ENCODE measurements at places on chromosomes 5 and 9.

- no peak for DNase-seq
These were observed 253.5 kb upstream of the HAPLN1 start for GRCh38 chr5:83973925-83974815.

GRCh38 chr5:171951218-171951617 lies 55.2 kb downstream of the FBXW11 start:
- no peak for DNase-seq

GRCh38 chr5:35859101-35859661 lies 2.5 kb downstream of the IL7R start:
- DNase-seq = no peak

- DNase-seq = no peak
These were observed 139.4 kb upstream of the RAI14 start for GRCh38 chr5:34516686-34517085.

GRCh38 chr5:59332236-59332973 lies 561.1 kb downstream of the PDE4D start:
- DNase-seq = no peak

- no peak for DNase-seq
These were observed 127.1 kb downstream of the ADAMTSL1 start for GRCh38 chr9:18601026-18601425.

DNA sequence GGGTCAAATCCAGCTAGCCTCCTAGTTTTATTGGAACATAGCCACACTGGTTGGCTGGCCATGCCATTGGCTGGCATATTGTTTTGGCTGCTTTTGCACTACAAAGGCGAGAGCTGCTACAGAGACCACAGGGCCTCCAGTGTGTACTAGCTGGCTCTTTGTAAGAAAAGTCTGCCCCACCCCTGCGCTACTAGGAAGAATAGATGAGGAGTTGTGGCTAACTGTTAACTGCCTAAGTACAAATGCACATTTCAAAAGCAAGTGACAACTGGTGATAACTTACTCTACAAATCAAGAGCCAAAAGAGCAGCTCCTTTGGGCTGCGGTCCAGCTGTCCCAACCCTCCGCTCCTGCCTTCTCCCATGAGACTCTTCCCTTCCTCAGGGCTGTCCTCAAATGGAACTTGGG lies 63.9 kb downstream of the SERINC5 start:
- DNase-seq = no peak

GRCh38 chr9:127968700-127969383 lies 11.9 kb downstream of the EEIG1 start:
- no peak for DNase-seq

- DNase-seq = no peak
These were observed 20.5 kb upstream of the NPR3 start for GRCh38 chr5:32690666-32691065.
